Stimulated activated CD4-positive, alpha-beta T cell treated with anti-CD3 and anti-CD28 coated beads, Interleukin-1b, Interleukin-23, amount 100 ng/mL, for 4 hours (primary cell): ENCODE measurements at places on chromosomes 16 and 17.

GRCh38 chr17:57402681-57403180, 146.4 kb downstream of the MSI2 start:
- no peak for DNase-seq

DNA sequence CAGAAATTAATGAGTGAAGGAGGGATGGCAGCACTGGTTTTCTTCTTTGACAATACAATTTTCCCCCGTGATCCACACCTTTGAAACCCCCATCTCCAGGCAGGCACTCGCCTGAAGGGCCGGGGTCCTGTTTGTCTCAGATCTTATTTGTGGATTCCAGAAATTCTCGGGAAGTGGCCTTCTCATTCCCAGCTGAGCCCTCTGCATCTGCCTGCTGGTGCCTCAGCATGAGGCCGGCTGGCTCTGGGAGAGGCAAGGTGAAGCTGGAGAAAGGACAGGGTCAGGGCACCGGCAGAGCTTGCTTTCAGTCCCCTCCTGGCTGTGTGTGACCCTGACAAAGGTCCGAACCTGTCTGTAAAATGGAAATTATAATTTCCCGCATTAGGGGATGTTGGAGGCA, 35.8 kb upstream of the C1QL1 start:
- DNase-seq, result no peak

GRCh38 chr16:27474921-27475320, 72.9 kb downstream of the IL21R start:
- DNase-seq, result no peak

- DNase-seq, result no peak
Measured at GRCh38 chr16:86975445-86975844, 341.7 kb downstream of the C16orf95 start.

DNA sequence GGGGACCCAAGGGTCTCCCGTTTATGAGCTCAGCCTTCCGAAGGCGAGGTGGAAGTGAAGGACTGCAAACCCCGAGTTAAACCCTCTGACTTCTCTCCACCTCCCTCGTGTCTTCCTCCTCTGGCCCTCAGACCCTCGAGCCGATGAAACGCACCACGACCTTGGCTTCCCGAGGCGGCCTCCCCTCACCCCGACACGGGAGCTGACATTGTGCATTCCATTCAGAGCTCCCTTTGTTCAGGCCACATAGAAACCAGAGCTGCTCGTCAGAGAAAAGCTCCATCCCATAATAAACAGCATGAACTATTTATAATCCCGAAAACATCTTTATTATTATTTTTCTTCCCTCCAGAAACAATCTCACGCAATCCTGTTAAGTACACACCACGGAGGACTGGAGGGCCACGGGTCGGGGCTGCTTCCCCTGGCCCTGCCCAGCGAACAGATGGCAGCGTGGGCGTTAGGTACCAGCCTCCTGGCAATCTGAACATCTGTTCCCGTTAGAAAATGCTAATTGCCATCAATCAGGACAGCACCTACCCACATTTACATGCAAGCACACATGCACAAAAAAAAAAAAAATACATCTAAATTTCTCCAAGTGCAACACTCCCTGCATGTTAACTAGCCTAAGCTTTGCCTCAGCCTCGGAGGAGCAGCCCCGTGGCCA, 145.7 kb downstream of the RBFOX3 start:
- no peak for DNase-seq

DNA sequence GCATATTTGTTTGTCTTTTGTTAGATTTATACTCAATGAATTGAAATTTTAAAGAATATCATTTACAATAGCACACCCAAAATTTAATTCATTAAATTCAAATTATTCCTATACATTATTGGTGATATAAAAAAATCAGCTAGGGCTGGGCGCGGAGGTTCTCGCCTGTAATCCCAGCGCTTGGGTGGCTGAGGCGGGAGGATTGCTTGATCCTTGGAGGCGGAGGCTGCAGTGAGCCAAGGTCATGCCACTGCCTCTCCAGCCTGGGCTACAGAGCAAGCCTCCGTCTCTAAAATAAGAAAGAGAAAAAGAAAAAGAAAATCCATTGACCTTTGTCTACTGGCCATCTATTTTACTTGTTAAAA, 4.5 kb upstream of the PRDM7 start:
- no peak for DNase-seq
